ENCODE measurements at places on chromosomes 3 and 15.

DNA sequence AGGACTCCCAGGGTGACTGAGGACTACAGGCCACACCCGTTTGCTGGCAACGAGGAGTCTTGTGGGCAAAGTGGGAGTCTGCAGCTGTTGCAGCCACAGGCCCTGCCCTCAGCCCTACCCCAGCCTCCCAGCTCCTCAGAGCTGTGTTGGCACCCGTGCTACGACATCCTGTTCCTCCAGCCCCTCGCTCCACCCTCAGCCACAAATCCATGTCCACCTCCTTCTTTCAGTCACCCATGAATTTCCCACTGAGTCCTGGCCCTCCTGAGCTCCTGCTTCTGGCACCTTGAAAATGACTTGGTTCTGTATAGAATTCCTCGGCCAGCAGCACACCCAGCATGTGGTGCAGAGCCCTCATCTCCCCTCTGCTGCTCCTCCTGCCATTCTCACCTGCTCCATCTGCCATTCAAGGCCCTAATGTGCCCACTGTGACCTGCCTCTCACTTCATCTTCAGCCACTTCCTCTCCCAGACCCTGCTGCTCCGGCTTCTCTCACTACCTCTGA lies 20.9 kb upstream of the VILL start:
- no peak for DNase-seq

GRCh38 chr15:64146041-64146440 lies 5.5 kb upstream of the SNX22 start:
- no peak for DNase-seq

DNA sequence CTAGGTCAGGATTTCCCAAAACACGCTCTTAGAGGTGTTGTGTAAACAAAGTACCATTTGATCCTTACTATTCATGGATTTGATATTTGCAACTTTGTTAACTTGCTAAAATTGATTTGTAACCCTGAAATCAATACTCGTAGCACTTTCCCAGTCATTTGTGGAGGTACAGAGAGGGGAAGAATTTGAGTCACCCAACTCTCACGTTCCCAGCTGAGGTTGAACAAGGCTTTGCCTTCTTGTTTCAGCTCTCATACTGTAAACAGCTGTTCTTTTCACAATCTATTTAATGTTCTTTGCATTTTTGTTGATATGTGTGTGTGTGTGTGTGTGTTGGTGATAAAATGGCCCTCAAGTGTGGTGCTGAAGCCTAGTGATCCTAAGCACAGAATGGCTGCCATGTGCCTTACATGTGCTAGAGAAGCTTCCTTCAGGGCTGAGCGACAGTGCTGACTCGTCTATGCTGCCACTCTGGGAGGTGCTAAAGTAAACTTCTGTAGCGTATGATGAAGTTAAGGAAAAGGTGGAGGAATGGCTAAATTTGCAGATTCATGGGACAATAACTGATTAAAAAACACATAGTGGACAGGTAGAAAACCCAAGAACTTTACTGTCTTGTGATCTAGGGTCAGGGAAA lies 173.2 kb downstream of the APBA2 start:
- DNase-seq, result no peak

DNA sequence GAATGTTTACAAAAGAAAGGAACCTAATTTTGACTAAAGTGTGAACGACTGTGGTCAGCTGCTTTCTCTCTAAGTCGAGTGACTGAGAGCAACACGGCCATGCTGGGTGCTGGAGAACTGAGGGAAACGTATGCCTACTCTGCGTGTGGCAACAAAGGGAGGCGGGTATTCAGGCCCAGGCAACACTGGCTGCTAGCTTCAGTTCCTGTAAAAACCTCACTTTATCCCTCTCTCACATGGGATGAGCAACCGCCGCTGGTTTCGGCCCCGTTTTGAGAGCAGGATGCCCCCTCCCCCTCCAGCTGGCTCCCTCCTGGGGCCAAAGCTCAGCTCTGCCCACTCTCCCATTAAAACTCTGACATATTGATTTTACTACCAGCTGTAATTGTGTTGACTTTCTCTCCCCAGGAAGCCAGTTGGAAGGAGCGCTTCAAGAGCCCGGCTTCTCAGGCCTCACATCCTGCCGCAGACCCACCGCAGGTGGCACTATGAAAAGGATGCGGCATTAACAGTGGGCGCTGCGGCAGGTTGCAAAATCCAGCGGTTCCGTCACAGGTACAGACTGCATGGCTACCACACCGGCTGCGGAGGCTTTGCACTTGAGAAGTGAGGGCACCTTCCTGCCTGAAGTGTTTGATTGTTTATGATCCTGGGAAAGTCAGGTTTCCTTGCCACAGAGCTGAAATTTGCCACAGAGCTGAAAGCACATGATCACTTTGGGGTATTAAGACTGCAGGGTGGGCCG lies 12.7 kb downstream of the PLXND1 start:
- peak; percentile 29 for DNase-seq

- peak; percentile 79 for DNase-seq
These were observed 56.3 kb downstream of the KLF15 start for GRCh38 chr3:126300761-126301481.

DNA sequence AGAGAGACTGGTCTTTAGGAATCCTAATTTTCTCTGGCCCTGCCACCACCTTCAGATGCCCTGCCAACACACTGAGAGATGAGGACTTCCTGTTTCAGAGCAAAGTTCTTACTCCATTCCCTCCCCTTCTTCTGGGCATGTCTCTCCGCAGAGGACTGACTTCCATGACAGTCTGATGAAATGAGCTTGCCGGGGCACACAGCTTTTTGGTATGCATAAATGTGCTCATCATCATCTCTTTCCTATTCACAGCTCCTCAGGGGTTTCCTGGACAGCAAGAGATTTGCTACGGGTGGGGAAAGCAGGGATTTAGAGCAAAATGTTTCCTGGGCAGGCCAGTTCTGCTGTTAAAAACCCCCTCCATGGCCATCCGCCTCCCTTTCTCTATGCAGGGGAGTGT lies 27.6 kb upstream of the SEMA6D start:
- no peak for DNase-seq

DNA sequence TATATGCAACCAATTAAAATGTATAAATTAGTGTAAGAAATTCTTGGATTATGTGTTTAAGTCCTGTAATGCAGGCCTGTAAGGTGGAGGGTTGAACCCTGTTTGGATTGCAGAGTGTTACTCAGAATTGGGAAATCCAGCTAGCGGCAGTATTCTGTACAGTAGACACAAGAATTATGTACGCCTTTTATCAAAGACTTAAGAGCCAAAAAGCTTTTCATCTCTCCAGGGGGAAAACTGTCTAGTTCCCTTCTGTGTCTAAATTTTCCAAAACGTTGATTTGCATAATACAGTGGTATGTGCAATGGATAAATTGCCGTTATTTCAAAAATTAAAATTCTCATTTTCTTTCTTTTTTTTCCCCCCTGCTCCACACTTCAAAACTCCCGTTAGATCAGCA lies 65.4 kb upstream of the ACAD9 start:
- no peak for DNase-seq

DNA sequence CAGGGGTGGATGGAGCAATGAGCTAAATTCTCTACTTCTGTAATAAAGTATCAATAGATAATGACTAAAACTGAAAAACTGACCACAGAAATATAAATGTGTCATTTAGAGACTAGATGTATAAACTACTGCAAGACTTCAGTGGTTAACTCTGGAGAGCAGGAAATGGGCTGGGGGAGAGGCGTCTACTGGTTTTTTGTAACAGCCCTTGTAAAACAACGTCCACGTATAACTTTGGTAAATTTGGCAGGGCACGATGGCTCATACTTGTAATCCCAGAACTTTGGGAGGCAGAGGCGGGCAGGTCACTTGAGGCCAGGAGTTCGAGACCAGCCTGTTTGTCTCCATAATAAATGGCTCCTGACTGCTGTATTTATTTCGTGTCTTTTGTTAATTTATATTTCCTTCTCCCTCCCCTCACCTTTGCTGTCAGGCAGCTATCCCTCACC lies 12.5 kb downstream of the RAB27A start:
- DNase-seq, result no peak

DNA sequence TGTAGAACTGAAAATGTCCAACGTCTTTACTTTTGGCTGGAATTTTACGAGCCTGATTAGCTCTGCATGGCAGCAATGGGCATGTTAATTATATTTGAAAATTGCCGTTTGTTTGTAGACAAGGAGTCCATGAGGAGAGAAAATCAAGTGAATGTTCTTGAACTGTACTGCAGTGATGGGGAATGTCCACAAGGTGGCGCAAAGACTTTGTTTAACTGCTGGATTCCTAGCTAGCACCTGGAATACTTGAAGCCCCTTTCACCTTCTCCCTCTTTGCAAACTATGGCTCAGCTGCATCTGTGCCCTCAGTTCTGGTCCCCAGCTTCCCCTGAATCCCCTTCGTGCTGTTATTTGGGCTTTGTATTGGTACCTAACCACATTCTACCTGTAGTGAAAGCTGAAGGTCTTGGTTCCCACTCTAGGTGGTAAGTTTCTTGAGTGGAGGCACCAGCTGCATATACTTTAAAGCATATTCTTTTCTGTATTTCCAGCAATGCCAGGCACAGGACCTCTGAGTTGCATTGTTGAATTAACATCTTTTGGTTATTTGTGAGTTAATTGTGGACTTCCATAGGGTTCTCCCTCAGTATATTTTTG lies 25.3 kb downstream of the EXOG start:
- peak; percentile 82 for DNase-seq

GRCh38 chr3:181999314-181999713 lies 287.6 kb downstream of the SOX2 start:
- DNase-seq, result no peak

DNA sequence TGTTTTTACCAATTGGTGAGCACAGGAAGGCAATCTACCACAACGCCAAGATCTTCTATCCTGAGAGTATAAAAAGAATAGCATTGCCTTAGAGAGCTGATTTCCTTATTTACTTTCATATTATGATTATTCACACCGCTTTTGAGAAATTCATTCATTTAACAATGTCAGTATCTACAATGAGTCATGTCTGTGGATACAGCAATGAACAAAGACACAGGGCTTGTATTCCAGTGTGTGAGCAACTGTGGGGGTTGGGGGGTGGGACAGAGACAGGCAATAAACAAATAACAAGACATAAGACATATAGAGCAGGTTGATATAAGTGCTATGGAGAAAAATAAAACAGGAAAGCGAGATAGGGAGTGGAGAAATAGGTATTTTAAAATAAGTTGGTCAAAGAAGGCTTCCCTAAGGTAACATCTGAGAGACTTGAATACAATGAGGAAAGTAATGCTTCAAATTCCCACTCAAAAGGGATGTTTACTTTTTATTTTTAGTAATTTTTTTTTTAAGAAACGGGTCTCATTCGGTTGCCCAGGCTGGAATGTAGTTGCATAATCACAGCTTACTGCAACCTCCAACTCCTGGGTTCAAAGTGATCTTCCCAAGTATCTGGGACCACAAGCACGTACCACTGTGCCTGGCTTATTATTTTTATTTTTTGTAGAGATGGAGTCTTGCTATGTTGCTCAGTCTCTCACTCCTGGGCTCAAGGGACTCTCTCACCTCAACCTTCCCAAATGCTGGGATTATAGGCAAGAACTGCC lies 45.7 kb downstream of the PGBD4 start:
- DNase-seq, result peak; percentile 29

All from cardiac fibroblast (primary cell).